ENCODE measurements at places on chromosomes 6 and 20.
A peak's percentile ranks its signal among the peaks of the same experiment; 100 is the strongest.

DNA sequence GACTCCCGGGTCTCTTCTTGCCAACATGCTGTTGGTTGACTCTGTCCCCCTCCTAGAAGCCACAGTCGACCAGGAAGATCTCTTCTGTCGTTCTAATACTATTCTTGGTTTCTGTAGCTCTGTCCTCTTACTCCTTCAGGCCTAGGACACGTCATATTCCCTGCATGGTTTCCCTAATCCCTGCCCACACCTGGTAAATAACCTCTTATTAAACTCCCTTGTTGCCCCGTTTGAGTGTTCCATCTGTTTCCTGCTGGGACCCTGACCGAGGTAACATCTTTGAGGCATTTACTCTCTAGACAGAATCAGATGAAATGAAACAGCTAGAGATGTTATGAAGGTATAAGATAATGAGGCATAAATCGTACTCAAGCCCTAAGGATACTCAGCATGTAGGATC, 68.1 kb downstream of the PLCB4 start:
- no peak for DNase-seq

DNA sequence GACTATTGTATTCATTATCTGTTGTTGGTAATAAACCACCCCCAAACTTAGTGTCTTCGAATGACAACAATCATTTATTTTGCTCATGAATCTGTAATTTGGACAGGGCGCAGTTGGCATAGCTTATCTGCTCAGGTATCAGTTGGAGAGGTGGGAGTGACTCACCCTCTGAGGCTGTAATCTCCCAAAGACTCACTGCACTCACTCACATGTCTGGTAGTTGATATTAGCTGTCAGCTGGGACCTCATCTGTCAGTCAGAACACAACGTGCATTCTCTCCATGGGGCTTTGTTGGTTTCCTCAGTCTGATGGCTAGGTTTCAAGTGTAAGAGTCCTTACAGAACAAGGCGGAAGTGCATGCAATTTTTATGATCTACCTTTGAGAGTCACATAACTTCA, 219.0 kb upstream of the PRND start:
- no peak for DNase-seq

DNA sequence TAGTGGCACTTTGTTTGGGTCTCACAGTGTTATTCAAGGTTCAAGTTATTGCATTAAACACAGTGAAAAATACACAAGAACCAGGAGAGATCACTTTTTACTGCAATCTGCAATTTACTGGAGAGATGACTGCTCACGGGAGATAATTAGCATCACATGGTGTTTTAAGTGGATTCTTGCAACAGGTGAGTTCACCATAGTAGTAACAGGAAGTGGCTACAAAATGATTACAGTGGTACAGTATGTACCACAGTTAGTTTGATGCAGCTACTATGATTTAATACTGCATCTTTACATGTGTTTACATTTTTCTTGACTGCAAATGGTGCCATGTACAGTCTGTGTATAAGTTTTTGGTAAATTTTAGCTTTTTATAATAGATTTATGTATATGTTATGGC, 96.5 kb upstream of the SCP2D1 start:
- DNase-seq = no peak

GRCh38 chr20:45890077-45890984, 677 bp downstream of the NEURL2 start:
- peak; percentile 19 for DNase-seq

DNA sequence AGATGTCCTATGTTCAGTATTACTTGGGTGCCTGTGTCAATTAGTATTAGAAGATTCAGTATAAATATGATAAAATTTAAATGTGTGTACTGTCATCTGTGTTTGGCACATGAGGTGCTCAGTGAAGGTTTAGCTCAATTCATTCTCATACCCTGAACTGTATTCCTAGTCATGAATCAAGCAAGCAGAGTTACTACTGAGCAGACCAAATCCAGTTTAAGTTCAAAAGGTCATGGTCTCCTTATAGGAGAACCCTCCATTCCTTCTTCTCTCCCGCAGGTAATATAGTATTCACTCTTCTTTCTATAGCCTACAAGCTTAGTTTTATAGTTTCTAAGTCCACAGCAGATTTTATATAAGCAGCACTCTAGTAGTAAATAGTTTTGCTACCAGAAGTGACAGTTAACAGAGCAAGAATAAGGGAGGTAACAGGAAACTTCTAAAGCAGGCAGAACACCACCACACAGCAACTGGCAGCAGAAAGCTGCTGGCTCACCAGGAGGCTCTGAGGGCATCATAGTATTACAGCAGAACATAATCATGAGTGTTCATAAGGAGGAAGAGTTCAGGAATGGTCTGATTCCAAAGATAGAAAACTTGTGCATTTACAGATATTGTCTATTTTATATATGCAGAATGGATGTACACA, 133.2 kb downstream of the SLC16A10 start:
- no peak for DNase-seq

GRCh38 chr20:51206032-51206662, 183.2 kb upstream of the KCNG1 start:
- DNase-seq = no peak

- peak; percentile 37 for DNase-seq
Measured at GRCh38 chr20:23441850-23442313, 2.4 kb downstream of the CSTL1 start.

- DNase-seq = no peak
Measured at GRCh38 chr6:17867880-17868279, 119.6 kb downstream of the KIF13A start.

DNA sequence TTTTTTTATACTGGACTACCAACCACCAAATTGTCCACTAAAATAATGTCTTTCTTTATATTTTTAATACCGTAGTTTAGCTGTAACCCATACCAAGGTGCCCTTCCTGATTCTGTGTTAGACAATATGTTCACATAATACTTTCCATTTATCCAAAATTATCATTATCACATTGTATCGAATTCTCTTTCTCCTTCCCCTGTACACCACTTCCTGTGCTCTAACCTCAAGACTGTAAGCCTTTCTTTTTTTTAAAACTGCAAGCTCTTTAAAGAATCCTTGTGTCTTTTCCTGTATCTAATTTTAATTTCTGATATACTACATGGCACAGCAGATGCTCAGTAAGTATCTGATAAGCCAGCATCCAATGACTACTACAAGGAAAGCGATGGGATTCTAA, 917.5 kb downstream of the EYS start:
- no peak for DNase-seq

- DNase-seq = no peak
Measured at GRCh38 chr6:136880748-136881460, 41.2 kb upstream of the SLC35D3 start.

All from stimulated activated CD8-positive, alpha-beta memory T cell treated with anti-CD3 and anti-CD28 coated beads, Interleukin-12 subunit alpha, Interleukin-12 subunit beta, amount 100 ng/mL, for 1 hour (primary cell).